ENCODE measurements at places on chromosomes 4 and X.

GRCh38 chr4:6563935-6564645 lies 10.9 kb upstream of the MAN2B2 start:
- DNase-seq: no peak

- DNase-seq: no peak
Measured at GRCh38 chrX:123739474-123739873, 6.6 kb upstream of the THOC2 start.

DNA sequence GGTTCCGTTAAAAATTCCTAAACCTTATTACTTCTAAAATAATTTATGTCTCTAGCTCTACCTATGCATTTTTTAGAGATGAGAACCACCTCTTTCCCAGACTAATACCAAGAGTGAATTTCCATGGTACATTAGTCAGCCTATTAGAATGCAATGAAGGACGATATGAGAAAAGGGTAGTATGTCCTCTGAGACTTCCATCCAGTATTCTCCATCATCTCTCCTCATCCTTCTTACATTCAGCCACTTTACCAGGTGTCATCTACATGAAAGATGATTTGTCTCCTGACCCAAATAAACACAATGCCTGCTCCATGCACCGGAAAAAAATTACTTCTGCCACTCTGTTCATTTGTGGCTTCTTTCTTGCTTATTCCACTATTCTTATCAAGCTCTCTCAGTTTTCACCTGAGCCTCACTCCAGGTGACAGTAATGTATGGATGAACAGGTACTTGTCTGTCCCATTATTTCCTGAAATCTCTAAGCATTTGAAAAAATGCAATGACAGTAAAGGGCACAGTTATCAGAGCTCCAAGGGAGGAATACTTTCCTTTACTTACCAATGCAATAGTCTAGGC lies 97.9 kb downstream of the MAB21L2 start:
- DNase-seq: no peak

DNA sequence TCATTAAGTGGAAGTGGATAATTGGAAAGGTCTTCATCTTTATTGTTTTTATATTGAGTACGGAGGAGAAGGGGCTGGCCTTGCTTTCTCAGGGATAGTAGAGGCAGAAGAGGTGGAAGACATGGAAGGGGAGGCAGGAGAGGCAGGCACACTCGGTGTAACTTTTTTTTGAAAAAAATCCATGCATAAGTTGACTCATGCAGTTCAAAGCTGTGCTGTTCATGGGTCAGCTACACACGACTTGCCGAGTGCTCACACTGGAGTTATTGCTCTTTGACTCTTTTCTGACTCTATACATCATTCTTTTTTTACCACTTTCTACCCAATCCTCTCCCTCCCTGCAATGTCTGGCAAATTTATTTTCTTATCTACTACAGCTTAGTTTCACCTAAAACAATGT lies 158.3 kb upstream of the AADAT start:
- no peak for DNase-seq

DNA sequence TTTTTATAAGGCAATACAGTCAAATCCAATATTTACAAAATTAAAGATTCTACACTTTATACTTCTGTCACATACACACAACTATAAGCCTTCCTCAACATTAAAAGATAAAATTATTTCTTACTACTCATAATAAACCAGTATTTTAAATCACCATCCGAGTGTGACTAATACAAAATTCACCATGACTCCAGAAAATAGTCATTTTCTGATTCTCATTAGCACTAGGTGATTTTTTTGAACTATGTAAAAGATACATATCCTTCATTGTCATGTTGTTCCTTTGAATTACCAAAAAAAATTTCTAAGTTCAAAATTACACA lies 646 bp upstream of the SLC7A11 start:
- DNase-seq: no peak

GRCh38 chr4:16820329-16820728 lies 78.1 kb downstream of the LDB2 start:
- DNase-seq: no peak

GRCh38 chr4:8765084-8765483 lies 106.6 kb downstream of the HMX1 start:
- no peak for DNase-seq

GRCh38 chr4:81152839-81153713 lies 61.9 kb downstream of the PRKG2 start:
- no peak for DNase-seq

DNA sequence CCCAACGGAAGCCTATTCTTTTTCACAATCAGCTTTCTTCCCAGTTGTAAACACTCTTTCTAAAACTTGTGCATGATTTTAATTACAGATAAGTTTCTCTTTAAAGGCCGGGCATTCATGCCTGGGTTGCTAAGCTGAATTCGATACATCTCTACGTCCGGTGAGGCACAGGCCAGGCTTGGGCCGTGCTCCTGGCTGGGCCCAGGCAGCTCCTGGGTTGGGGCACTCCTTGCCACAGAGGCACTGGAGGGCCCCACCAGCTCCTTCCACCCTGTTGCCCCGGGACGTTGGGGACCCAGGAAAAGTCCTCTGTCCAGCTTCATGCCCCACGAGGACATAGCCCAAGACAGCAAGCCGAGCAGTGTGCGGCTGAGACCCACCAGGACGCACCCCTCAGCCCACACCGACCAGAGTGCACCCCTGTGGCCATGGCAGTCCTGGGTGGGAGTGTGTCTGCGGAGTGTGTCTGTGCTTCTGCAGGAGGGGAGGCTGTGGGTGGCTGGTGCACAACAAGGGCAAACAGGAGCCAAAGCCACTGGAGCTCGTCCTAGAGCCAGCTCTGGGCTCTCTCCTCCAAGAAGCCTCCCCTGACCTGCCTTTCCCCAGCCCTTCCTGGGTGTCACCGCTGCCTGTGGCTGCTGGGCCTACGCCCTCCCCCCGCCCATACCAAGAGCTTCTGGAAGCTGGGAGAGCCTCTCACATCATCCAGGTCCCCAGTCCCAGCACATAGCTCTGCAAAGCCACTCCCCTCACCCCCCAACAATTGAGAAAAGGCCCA lies 128.0 kb upstream of the NKX1-1 start:
- no peak for DNase-seq

GRCh38 chr4:88820698-88821415 lies 123.2 kb upstream of the NAP1L5 start:
- peak; percentile 15 for DNase-seq

DNA sequence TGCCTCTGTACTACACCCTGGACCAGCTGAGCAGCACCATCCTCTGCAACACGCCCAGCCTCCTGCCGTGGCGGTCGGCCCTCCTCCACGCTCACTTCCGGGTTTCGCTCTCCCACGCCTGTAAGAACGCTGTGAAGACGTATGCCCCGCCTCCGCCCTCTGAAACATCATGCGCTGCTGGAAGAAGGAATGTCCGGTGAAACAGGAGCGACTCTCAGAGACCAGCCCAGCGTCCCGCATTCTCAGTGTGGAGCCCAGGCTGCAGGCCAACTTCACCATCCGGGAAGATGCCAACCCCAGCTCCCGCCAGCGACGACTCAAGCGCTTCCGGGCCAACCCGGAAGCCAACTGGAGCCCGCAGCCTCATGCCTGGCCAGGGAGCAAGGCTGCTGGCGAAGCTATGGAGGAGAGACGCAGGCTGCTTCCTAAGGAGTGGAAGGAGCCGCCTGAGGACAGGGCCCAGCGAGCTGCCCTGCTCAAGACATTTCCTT lies 186.1 kb upstream of the SLITRK2 start:
- DNase-seq: no peak

DNA sequence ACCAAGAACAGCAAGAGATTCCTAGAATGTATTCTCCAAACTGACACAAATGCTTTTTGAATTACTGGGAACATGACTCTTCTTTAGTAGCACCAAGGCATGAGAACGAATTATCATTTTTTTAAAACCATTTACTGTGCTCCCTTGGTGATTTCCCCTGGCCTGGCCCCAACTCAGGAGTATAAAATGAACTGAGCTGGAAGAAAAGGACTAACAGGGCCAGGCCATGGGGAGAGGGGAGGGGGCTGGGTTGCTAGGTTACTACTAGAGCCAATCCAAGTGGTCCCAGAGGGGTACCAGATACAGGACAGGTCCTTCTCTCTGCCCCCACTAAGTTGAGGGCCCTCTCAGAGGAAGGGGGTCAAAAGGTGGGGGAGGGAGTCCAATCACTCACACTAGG lies 23.1 kb downstream of the SASH3 start:
- DNase-seq: no peak

DNA sequence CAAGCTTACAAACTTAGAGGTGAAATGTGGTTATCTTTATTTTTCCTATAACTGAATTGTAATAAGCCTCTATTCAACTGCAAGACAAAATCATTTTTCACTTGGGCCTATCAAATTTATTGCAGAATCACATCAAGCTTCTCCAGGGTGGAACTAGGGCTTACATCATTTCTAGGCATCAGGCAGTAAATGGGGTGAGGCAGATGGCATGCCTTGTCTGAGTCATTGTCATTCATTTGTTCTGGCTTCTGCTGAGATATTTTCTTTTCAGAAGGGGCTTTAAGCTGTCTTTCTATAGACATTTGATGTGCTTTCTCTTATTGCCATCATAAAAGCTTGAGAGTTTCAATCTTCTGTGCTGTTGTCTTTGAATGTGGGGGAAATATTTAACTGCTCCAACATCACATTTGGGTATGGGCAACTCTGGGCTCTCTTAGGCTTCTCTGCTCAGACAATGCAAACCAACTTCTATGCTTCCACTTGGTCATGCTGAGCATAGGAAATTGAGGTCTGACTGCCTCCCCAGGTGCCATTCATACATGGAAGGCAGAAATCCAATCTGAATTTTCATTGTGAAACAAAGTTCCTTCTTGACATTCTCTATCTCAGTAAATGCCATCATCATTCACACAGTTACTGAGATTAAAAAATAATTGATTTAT lies 225.8 kb upstream of the GIMD1 start:
- no peak for DNase-seq

All from NCI-H345 (cell line).